ENCODE measurements at places on chromosomes 6 and 20.
A peak's percentile ranks its signal among the peaks of the same experiment; 100 is the strongest.

- DNase-seq, result no peak
Measured at GRCh38 chr20:34896086-34896621, 19.7 kb downstream of the ACSS2 start.

GRCh38 chr6:12595161-12595811 is 121.3 kb upstream of the PHACTR1 start:
- peak; percentile 48 for DNase-seq

- no peak for DNase-seq
Measured at GRCh38 chr20:33835615-33836172, 24.5 kb downstream of the CHMP4B start.

DNA sequence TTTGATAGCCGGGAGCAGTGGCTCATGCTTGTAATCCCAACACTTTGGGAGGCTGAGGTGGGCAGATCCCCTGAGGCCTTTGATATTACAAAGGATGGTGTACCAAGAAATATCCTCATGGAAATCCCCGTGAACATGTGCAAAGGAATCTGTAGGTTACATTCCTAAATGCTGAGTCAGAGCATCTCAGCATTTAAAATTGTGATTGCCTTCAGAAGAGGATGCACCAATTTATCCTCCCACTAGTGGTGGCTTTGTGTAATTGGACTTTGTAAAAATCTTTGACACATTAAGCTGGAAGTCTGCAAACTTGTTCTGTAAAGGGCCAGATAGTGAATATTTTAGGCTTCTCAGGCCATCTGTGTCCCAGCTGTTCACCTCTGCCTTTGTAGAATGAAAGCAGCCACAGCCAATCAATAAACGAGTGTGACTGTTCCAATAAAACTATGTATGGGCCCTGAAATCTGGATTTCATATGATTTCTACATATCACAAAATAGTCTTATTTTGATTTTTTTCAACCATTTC is 11.8 kb downstream of the TMEM14B start:
- peak; percentile 98 for DNase-seq

DNA sequence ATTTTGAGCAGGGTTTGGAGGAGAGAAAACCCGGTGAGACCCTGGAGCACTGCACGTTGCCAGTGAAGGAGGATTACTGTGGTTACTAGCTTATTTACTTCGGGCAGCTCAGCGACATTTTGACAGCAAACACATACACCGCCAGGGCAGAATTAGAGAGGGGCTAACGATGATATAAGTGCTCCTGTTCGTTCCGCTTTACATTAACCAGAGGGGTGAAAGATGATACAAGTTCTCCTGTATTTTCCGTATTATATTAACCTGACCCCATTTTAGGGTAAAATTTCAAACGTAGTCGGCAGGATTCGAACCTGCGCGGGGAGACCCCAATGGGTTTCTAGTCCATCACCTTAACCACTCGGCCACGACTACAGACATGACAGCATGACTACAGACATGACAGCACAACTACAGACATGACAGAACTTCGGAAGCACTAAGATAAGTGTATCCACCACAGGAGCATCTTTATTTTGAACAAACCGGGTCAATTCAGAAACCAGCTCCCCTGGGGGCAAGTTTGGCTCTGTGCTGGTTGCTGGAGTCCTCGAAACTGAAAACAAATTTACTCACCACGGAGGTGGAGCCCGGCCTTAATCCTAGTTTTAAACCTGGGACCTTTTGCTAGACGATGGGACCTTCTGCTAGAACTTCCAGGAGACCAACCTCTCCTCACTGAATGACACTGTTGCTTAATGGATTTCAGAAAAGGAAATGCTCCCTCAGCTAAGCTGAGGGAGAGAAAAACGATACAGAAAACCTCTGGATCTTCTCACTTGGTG is 80.4 kb upstream of the ZNF184 start:
- peak; percentile 66 for DNase-seq

- no peak for DNase-seq
Measured at GRCh38 chr6:167778497-167779128, 48.1 kb upstream of the AFDN start.

- DNase-seq, result no peak
Measured at GRCh38 chr6:99471638-99472037, 43.6 kb downstream of the USP45 start.

DNA sequence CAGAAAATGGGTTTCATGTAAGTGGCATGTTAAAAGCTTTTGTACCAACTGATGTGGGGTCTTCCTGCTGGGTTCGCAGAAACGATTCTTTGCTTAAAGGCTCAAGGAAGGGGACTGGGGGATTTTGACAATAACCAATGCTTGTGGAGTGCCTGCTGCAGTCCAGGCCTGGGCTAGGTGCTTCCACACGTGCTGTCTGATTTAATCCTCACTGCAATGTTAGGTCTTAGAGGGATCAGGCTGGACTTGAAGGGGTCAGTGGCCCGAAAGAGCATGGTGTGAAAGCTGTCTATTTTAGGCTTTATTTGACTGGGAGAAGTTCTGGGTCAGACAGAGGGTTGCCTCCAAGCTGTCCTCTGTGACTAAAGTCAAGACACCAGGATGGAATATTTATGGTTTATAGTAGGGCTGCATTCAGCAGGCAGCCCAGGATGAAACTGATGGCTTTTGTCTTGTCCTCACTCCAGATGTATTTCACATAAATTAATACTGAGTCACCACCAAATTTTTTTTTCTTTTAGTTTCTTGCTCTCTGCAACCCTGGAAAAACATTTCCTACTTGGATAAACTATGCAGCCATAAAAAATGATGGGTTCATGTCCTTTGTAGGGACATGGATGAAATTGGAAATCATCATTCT is 219.1 kb downstream of the ZMYND8 start:
- no peak for DNase-seq

DNA sequence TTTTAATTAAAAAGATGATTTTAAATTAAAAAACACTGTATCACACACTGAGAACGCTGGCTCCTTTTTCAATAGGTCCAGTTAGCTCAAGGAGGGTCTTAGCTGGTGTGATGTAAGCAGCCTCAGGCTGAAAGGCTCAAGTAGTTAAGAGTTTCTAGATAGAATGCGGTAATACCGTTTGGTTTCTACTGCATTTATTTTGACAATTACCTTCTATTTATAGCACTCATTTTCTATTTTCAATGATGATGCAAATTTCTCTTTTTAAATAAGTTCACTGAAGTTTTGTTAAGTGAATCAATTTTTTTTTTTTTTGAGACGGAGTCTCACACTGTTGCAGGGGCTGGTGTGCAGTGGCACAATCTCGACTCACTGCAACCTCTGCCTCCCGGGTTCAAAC is 87.1 kb downstream of the PREX1 start:
- DNase-seq, result no peak

DNA sequence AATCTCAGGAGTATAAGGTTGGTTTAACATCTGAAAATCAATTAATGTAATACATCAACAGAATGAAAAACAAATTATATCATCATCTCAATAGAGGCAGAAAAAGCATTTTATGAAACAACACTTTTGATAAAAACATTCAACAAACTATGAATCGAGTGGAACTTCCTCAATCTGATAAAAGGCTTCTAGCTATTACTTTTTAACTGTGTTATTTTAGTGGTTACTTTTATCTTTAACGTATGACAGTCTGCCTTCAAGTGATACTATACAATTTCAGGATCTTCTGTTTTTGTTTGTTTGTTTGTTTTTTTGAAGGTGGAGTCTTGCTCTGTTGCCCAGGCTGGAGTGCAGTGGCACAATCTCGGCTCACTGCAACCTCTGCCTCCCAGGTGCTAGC is 73.7 kb downstream of the ZFAND3 start:
- no peak for DNase-seq

DNA sequence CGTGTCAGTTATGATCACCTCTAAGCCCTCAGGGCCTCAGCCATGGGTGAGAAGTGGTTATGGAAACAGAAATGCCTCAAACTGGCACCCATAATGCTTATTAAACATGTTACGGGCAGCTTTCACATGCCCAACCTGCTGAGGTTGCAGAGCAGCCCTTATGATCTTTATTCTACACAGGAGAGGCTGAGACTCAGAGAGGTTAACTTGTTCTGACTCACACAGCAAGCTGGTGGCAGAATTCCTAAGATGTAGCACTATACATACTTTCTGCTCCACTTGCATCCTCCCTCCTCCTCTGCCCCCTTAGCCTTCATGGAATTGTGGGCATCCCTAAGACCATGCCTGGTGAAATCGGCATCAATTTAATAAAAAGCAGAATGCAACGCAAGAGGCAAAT is 34.7 kb upstream of the IGF2R start:
- DNase-seq, result peak; percentile 60

- no peak for DNase-seq
Measured at GRCh38 chr6:6785163-6785521, 196.6 kb downstream of the LY86 start.

- DNase-seq, result no peak
Measured at GRCh38 chr6:84740385-84740784, 24.0 kb downstream of the TBX18 start.

- peak; percentile 3 for DNase-seq
Measured at GRCh38 chr6:43578748-43579147, 2.8 kb downstream of the POLH start.

DNA sequence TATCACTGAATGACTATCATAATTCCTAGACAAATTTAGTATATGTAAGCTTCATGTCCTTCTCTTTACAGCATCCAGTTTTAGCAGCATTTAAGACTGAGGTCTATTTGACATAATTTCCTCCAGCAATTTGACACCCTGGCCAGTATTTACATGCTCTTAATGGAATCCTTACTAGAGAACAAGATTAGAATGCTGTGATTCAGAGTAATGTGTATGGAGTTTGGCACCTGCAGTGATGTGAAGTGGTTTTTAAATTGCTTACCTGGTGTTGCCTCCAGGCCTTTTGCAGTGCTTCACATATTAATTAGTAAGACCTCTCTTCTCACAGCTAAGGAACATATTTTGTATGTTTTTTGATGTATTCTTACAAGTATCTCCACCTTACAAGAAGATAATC is 9.8 kb downstream of the NKX2-4 start:
- peak; percentile 55 for DNase-seq

DNA sequence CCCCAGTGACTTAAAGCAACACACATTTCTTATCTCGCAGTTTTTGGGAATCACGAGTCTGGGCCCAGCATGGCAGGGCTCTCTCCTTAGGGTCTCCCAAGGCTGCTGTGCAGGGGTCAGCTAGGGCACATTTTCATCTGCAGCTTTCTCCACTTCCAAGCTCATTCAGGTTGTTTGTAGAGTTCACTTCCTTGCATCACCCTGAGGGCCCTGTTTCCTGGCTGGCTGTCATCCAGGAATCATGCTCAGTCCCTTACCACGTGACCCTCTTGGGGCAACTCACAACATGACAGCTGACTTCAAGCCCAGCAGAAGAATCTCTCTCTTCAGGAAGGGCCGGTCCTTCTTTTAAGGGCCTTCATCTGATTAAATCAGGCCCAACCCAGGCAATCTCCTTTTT is 21.3 kb downstream of the SNAP25 start:
- peak; percentile 93 for DNase-seq

- DNase-seq, result no peak
Measured at GRCh38 chr20:925516-925915, 9.4 kb upstream of the ANGPT4 start.

GRCh38 chr6:169252505-169253189 is 999 bp downstream of the THBS2 start:
- DNase-seq, result no peak

DNA sequence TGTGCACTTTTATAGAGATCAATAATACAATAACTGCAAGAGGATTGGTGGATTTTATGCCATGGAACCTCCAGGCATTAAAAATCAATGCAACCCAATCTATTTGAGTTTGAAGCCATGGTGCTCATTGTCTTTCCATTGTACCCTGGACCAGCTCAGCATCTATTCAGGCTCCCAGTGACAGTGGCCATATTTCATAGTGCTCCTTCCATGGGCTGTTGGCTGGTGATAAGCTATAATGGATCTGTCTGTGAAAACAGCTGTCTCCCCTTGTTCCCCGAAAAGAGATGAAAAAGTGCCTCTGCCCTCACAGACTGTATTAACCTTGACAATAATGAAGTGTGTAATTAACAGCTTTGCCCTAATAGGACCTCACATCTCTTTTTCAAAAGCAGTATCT is 74.3 kb downstream of the LAMP5 start:
- DNase-seq, result no peak

- no peak for DNase-seq
Measured at GRCh38 chr20:21526776-21527175, 12.9 kb upstream of the NKX2-2 start.

- no peak for DNase-seq
Measured at GRCh38 chr6:130765181-130765727, 62.0 kb upstream of the SMLR1 start.

DNA sequence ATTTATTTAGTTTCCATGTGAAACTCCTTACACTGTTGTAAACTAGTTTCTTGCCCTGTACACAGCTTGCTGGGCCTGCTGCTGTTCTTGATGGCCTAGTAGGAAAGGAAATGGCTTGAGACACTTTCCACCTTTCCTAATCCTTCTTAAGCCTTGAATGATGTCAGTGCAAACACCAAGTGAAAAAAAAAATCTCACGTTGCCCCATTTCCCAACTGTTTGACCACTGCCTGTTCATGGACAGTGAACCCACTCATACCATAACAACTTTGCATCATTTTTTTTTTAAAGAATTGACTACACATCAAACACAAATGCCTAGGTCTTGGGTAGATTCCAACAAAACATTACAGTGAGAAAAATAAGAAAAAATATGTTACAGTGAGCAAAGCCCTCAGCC is 653.6 kb upstream of the FLRT3 start:
- DNase-seq, result peak; percentile 70

GRCh38 chr20:63252284-63252711 is 2.0 kb downstream of the NKAIN4 start:
- DNase-seq, result no peak

GRCh38 chr6:41901882-41902519 is 6.8 kb upstream of the USP49 start:
- no peak for DNase-seq

DNA sequence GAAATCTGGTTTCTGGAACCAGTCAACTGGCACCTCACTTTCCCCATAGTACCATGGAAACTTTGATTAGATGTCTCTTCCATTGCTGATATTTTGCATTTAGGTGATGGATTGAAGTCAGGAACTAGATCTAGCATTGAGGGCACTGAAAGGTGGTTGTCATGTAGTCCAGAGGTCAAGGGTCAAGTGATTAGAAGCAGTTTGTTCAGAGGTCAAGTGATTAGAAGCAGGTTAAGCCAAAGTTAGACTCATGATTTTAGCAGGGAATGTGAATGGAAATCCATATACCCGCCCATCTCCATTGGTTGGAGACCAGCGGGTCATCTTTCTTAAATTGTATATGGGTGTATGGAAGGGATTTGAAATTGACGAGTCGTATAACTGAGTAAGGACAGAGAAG is 51.2 kb downstream of the CBFA2T2 start:
- DNase-seq, result no peak

GRCh38 chr6:85015396-85015990 is 251.1 kb upstream of the TBX18 start:
- peak; percentile 46 for DNase-seq

DNA sequence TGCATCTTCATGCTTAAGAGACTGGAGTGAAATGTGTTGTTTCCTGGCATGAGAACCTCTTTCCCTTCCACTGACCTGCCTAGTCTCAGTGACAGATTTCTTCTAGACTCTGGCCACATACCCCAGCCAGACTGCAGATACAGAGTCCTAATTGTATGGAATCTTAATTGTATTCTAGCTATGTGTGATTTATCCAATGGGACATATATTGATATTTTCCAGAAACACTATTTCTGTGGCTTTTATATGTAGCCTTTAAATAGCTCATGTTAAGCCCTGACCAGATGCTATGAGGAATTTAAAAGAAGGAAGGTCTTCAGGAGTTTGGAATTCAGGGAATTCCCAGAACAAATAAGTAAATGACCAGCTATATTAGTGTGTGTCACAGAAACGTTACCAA is 99.0 kb downstream of the FIG4 start:
- DNase-seq, result no peak

- DNase-seq, result no peak
Measured at GRCh38 chr20:9099372-9099771, 30.5 kb downstream of the PLCB4 start.
